ENCODE measurements at places on chromosomes 4 and X. TPM values are rescaled to one million over a fixed set of nuclear protein-coding genes. Genes with fewer than 3 reads are reported as not detected.

DNA sequence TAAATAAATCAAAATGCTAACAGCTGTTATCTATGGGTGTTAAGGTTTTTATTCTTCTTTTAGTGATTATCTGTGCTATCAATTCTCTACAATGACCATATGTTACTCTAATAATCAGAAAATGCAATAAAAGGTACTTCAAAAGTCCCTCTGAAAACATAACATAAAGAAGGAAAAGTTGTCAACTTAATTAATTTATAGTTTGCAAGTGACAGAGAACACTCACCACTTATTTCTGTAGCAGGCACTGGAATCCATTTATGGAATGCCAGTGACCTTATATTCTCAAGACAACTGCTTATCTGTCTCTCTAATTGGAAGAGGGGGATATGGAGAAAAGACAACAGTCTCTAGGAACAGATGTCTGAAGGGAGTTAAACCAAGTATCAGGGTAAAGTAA lies 25.6 kb upstream of the PLS3 start:
- H3K36me3 ChIP-seq = no peaks in the 10 kb centered on the region
- H3K27me3 ChIP-seq = no peaks in the 10 kb centered on the region
- no peak overlapping the region for H3K4me3 ChIP-seq
- no peak overlapping the region for H3K27ac ChIP-seq
- DNase-seq = no peak
- H3K4me1 ChIP-seq = peaks cover 22% of the 10 kb centered on the region

DNA sequence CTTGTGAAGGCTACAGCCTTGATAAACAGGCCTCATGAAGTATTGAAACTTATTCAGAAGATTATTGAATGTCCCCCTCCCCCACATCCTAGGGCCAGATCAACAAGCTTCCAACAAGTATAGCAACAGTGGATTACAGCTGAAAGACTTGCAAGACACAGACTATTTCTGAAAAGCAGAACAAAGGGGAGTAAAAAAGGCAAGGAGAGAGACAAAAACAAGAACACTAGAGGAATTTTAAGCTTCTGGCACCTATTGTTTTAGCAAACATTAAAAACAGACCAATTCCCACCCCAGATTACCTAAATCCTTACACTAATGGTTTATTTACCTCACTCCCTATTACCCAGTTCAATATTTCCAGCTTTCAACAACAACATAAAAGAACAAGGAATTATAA lies 446.3 kb upstream of the FSTL5 start:
- no peak overlapping the region for H3K27ac ChIP-seq
- DNase-seq = no peak
- no peaks in the 10 kb centered on the region for H3K27me3 ChIP-seq
- H3K4me3 ChIP-seq = no peak overlapping the region

GRCh38 chr4:94168321-94168720 lies 39.3 kb upstream of the SMARCAD1 start:
- H3K27me3 ChIP-seq = no peaks in the 10 kb centered on the region
- H3K4me1 ChIP-seq = no peaks in the 10 kb centered on the region
- H3K36me3 ChIP-seq = no peaks in the 10 kb centered on the region
- no peak overlapping the region for H3K4me3 ChIP-seq

DNA sequence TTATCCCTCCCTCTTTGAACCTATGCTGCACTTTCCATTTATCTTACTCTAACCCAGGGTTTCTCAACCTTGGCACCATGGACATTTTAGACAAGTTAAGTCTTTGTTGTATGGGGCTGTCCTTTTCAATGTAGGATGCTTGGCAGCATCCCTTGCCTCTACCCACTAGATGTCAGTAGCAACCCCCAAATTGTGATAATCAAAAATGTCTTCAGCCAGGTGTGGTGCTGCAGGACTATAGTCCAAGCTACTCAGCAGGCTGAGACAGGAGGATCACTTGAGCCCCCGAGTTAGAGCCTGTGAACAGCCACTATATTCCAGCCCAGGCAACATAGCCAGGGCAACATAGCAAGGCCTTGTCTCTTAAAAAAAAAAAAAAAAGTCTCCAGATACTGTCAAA lies 7.0 kb downstream of the LRCH2 start:
- H3K4me1 ChIP-seq = 0 out of 2 replicates have a peak, but pooled peaks cover 3% of the 10 kb centered on the region
- no peaks in the 10 kb centered on the region for H3K36me3 ChIP-seq
- H3K4me3 ChIP-seq = no peak overlapping the region
- peak; percentile 66 for DNase-seq
- no peak overlapping the region for H3K27ac ChIP-seq

DNA sequence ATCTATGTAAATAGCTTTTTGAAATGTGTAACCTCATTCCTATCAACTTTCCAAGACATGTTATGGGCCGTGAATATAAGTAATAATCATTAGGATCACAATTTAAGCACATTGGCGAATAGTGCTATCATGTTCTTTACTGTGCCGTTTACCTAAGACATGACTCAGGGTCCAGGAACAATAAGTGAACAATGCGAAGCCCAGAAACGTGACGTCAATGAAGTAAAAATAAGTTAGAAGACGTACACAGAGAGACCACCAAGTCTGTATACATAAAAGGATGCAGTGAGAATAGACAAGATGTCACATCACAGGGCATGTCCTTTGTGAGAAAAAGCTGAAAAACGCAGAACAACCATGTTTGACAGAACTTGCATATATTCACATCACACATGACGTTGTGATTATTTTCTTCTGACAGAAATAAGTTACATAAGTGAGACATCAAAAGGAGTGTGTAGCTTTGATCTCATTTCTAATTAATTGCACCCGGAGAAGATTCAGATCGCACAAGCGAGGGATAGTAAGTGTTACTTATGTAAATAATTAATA lies 49.4 kb upstream of the FAT1 start:
- no peak overlapping the region for H3K4me3 ChIP-seq
- H3K4me1 ChIP-seq = peaks cover 7% of the 10 kb centered on the region
- no peaks in the 10 kb centered on the region for H3K27me3 ChIP-seq
- no peak overlapping the region for H3K27ac ChIP-seq
- no peaks in the 10 kb centered on the region for H3K36me3 ChIP-seq

- peak; percentile 78 for DNase-seq
- H3K4me1 ChIP-seq = 0 out of 2 replicates have a peak, but pooled peaks cover 3% of the 10 kb centered on the region
- H3K27ac ChIP-seq = no peak overlapping the region
- no peak overlapping the region for H3K4me3 ChIP-seq
- H3K27me3 ChIP-seq = no peaks in the 10 kb centered on the region
Measured at GRCh38 chrX:22192419-22193060, 80.2 kb upstream of the CBLL2 start.

NCBP2L gene
- total RNA-seq = not detected

FAM9B gene
- 0.07 TPM for total RNA-seq

DCHS2 gene
- 0.06 TPM for total RNA-seq

RPS6KA6 gene
- total RNA-seq = 4.7 TPM

SYTL5 gene
- 0.17 TPM for total RNA-seq

MAGEC1 gene
- total RNA-seq = not detected

All from PC-3 (cell line).